ENCODE measurements at places on chromosomes 7 and 10.

DNA sequence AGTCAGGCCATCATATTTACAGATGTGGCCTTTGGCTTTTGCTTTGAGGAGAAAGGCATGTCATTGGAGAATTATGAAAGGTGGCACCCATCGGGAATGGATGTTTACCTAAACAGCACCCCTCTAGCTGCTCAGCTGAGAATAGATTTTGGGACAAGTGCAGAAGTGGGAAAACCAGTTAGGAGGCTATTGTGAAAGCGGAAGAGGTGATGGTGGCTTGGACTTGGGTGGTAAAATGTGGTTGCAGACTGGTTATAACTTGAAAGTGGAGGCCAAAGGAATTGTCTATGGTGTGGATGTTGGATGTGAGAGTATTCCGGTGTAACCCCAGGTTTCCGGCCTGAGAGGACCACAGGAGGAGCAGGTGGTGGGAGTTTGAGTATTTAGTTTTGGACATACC lies 5.2 kb upstream of the SLC12A9 start:
- no peak for DNase-seq

GRCh38 chr7:100965723-100966541 lies 3.4 kb upstream of the MUC12 start:
- peak; percentile 44 for DNase-seq

GRCh38 chr10:122421054-122421625 lies 33.3 kb upstream of the ARMS2 start:
- DNase-seq: no peak

DNA sequence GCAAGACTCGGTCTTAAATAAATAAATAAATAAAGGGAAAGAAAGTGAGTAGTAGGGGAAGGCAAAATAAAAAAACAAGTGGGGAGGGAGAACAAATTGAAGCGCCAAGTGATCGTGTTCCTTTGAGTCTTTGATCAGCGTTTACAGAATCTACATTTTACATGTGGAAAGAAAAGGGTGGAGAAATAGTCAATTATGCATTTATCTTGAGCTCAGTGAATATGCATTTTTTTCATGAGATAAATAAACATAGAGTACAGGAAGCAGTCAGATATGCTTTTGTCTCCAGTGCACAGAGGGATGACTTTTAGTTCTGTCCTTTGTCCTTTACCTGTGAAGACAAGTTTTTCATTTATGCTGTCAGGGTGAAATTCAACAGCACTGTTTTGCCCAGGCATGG lies 6.1 kb upstream of the GUSB start:
- DNase-seq: no peak

GRCh38 chr7:22645418-22646181 lies 81.4 kb upstream of the IL6 start:
- no peak for DNase-seq

- DNase-seq: no peak
Measured at GRCh38 chr10:43773736-43774135, 125.1 kb upstream of the ZNF32 start.

- no peak for DNase-seq
Measured at GRCh38 chr7:107070710-107071109, 26.2 kb downstream of the PRKAR2B start.

DNA sequence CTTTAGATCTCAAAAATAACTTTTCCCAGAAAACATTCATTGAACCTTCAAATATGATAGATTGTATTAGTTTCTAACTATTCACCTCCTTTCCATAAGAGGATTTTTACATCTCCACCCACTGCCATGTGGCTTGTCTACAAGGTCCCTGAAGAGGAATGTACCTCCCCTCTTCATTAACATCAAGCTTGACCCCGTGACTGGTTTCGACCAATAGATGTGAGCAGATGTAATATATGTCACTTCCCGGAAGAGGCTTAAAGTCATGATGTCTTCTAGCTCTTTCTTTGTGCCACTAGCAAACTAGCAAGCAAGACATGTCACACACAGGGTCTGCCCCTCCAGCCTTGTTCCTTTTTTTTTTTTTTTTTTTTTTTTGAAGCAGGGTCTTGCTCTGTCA lies 6.9 kb downstream of the BAZ1B start:
- no peak for DNase-seq

DNA sequence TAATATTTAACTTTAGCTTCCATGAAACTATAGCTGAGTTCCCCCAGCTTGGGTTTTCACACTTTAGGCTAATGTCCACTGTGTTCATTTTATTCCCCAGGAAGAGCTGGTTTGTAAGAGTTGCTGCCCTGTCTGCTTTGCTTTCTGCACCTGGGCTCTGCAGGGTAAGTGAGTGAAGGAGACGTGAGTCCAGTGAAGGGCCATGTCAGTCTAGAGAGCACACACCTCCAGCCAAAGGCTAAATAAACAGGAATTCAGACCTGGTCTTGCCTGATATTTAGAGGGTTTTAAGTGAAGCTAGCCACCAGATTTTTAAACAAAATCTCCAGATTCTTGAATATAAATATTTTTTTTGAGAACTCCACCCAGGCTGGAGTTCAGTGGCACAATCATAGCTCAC lies 24.5 kb upstream of the FZD1 start:
- DNase-seq: no peak

GRCh38 chr10:5283305-5284158 lies 81.2 kb upstream of the UCN3 start:
- DNase-seq: no peak

GRCh38 chr10:95964756-95965155 lies 57.0 kb downstream of the CC2D2B start:
- DNase-seq: no peak

- no peak for DNase-seq
Measured at GRCh38 chr10:110821508-110821907, 50.2 kb upstream of the PDCD4 start.

GRCh38 chr10:85149766-85150165 lies 821.4 kb downstream of the CCSER2 start:
- DNase-seq: no peak

GRCh38 chr10:76558586-76558985 lies 1079.0 kb downstream of the KCNMA1 start:
- DNase-seq: no peak

GRCh38 chr10:123643315-123643714 lies 22.8 kb upstream of the GPR26 start:
- no peak for DNase-seq

DNA sequence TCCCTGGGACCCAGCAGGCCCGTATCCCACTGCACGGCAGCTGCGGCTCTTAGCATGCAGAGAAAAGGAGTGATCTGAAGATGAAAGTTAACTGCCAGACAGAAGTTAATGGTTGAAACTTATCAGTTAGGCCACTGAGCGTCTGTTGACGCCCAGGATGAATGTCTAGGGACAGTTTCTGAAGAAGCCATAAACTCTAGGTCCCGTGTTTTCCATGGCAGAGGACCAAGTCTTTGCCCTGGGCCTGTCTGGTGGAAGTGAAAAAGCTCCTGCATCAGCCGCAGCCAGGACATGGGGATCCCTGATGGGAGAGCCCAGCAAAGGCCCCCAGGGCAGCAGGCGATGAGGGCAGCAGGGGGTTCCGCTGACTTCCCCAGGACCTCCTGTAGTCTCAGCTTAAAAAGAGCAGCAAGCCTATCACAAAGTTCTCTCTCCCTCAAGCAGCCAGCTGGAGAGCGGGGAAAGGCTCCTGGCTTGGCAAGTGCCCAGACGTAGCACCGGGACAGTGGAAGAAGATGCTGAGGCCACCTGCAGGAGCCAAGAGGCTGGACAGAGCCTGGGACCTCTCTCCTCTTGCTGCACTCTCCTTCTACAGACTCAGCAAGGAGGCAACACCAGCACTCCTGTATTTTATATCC lies 79.6 kb downstream of the TNS3 start:
- DNase-seq: no peak

GRCh38 chr10:47241946-47242867 lies 57.8 kb upstream of the GDF10 start:
- DNase-seq: no peak

DNA sequence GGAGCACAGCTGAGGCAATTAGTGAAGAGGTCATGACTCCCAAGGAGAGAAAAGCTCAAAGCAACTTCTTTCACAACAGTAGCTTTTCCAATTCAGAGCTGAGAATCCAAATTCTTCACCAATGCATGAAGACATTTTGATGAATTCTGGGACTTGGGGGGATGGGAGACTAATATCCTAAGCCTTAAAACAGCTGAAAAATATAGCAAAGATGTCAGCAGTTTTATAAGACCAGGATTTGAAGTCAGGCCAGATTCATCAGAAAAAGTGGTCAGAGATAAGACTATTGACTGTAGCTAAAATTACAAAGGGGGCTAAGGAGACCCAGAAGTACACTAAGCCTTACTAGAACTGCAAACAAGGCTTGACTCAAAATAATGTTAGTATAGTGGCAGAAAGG lies 51.6 kb downstream of the GPR141 start:
- DNase-seq: no peak

- no peak for DNase-seq
Measured at GRCh38 chr7:27871086-27871485, 131.1 kb downstream of the TAX1BP1 start.

DNA sequence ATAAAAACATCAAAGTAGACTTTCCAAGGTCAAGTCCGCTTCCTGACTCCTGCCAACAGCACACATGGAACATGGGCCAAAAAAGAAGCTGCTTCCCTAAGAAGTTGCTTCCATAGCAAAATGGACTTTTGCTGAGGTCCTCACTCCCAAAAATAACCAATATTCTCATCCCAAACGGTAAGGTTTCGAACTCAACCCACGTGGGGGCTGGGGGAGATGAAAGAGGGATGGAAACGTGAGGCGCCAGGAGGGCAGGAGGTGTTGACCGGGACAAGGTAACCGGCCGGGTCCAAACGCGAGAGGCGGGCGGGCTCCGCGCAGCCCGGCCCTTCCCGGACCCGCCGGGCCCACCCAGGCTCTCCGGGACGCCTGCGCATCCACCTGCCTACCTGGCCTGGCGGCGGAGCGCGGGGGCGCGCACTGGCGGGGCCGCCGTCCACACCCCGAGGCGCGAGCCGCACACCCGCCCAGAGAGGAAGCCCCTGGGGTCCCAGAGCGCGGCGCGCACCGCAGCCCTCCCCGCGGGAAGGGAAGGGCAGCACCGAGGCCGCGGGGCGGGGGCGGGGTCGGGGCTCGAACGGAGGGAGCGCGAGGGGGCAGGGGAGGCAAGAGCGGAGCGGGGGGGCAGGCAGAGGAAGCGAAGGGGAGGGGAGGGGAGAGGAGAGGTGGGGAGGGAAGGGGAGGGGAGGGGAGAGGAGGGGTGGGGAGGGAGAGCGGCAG lies 742 bp downstream of the LMBR1 start:
- DNase-seq: peak; percentile 51

- DNase-seq: no peak
Measured at GRCh38 chr7:141039376-141039775, 24.6 kb upstream of the MRPS33 start.

GRCh38 chr7:105885387-105886111 lies 9.2 kb upstream of the ATXN7L1 start:
- no peak for DNase-seq

GRCh38 chr10:89266721-89267453 lies 15.3 kb upstream of the LIPA start:
- no peak for DNase-seq

- DNase-seq: peak; percentile 7
Measured at GRCh38 chr10:42866115-42866995, 83.8 kb downstream of the BMS1 start.

- no peak for DNase-seq
Measured at GRCh38 chr10:11612021-11613001, 861 bp upstream of the USP6NL start.

- DNase-seq: no peak
Measured at GRCh38 chr7:154914308-154914995, 88.5 kb downstream of the PAXIP1 start.

DNA sequence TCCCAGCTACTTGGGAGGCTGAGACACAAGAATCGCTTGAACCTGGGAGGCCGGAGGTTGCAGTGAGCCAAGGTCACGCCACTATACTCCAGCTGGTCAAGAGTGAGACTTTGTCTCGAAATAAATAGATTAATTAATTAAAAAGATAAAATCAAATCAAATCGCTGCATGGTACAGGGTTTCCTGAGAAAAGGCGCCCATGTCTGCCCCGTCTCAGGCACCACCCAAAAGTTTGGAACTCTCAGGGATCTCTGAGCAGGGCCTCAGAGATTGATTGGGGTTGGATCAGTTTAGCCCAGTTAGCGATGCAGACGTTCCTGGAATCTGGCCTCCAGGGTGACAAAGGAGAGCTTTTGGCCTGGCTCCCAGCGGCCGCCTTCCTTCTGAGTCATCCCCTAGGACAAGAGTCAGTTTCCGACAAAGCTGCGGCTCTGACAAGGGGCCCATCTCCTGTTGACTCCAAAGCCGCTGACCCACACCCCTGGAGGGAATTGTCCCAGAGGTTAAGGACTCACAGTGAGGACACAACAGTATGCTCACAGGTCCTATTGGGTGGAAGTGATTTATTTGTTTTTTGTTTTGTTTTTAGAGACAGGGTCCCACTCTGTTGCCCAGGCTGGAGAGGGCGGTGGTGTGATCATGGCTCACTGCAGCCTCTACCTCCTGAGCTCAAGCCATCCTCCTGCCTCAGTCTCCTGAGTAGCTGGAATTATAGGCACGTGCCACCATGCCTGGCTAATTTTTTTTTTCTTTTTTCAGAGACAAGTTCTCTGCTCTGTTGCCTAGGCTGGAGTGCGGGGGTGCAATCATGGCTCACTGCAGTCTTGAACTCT lies 6.8 kb downstream of the ORAI2 start:
- DNase-seq: no peak

DNA sequence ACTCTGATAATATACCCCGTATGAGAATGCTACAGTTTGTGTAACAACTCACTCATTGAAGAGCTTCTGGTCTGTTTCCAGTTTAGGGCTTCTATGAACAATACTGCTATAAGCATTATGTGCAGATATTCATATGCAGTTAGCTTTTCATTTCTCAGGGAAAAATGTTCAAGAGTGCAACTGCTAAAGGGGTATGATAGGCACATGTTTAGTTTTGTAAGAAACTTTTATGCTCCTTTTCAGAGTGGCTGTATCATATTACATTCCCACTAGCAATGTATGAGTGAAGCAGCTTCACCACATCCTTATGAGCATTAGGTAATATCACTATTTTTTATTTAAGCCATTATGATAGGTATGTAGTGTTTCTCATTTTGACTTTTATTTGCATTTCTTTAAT lies 182.6 kb upstream of the CXCL12 start:
- DNase-seq: no peak

DNA sequence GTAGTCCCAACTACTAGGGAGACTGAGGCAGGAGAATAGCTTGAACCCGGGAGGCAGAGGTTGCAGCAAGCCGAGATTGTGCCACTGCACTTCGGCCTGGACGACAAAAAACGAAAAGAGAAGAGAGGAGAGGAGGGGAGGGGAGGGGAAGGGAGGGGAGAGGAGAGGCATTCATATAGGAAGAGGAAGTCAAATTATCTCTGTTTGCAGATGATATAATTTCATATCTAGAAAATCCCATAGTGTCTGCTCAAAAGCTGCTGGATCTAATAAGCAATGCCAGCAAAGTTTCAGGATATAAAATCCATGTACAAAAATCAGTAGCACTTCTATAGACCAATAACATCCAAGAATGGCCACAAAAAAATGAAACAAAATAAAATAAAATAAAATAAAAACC lies 120.3 kb downstream of the LMBR1 start:
- no peak for DNase-seq

DNA sequence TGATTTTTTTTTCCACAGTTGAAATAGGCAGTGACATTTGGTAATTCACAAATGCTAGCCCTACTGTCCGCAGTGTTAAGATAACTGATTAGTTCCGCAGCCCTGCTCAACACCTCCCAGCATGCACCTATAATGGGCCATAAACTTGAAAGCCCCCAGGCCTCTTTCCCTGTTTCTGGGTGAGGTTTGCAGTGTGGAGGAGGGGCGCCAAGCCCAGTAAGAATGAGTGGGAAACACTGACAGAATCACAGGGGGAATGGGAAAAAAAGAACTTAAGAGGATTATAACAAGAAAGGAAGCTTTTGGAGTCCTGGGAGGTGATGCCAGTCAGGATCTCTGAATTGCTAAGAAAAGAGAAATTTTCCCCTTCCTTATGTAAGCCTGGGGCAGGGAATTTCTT lies 39.6 kb upstream of the SP8 start:
- DNase-seq: no peak
